Activated CD4-positive, alpha-beta T cell treated with anti-CD3 and anti-CD28 coated beads, Interleukin-10, Interleukin-2, amounts not matched to agents 100 ng/mL and 50 ng/mL, durations not matched to agents 16 hours and 8 hours (primary cell): ENCODE measurements at places on chromosomes 2 and 18.

- peak; percentile 15 for DNase-seq
Observed at GRCh38 chr2:224009605-224010315, 29.3 kb downstream of the SERPINE2 start.

DNA sequence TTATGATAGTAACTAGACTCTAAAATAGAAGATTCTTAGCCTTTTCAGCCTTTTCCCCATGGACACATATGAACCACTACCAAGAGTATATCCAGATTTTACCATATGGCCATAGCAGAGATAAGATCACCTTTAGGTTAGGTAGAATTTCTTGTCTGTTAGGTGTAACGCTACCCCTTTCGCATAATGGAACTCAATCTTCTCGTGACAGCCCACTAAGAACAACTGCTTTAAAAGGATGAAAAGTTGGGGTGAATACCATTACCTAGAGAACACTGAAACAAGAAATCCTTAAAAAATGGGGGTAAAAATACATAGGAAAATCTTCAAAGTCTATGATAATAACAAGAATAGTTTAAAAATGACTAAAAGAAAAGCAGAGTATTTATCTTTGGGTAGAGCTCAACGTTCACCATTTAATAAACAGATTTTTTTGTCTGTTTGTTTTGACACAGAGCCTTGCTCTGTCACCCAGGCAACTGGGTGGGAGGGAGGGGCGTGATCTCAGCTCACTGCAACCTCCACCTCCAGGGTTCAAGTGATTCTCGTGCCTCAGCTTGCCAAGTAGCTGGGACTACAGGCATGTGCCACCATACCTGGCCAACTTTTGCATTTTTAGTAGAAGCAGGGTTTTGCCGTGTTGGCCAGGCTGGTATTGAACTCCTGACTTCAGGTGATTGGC lies 67.2 kb downstream of the VIL1 start:
- DNase-seq, result no peak

- peak; percentile 10 for DNase-seq
Observed at GRCh38 chr2:147223119-147223518, 621.7 kb upstream of the ACVR2A start.

DNA sequence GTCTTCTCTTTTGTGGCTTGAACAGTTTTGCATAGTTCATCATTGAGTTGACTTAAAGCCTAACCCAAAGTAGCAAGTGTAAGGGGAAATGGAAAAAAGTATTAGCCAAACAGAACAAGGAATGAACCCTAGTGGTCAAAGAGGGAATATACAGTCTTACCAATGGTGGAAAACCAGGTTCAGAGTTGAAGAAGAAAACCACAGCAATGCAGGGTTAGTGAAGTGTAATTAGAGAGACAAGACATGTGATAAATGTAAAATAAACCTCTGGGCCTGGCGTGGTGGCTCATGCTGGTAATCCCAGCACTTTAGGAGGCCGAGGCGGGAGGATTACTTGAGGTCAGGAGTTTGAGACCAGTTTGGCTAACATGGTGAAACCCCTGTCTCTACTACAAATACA lies 2.4 kb downstream of the TTN start:
- peak; percentile 11 for DNase-seq

- no peak for DNase-seq
Observed at GRCh38 chr2:85850451-85850850, 38.3 kb downstream of the ST3GAL5 start.

DNA sequence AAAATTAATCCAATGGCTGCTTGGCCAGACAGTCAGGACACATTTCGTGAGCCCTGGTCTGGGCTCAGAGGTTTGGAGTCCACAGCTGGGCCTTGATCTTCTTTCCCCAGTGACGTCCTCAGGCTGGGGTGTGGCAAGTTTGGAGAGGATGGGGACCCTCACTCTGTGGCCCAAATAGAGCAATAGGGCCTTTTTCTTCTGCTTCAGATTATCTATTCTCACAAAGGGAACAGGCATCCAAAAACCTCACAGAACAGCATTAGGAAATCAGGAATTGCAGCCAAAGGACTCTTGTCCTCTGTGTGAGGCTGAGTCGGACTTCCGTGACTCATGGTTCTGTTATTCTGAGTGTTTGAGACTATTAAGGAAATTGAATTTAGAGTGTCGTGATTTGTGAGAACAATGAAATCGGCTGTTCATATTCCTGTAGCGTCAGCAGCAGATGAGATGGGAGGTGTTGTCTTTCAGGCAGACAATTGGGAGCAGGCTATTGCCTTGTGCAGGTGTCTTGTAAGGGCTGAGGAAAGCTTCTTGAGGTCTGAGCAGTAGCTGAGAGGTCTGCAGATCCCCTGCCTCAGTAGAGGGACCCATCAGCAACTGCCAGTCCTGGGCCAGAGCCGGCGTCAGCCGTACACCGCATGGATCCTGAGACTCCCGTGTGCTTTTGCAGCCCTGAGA lies 113.8 kb downstream of the SH3RF3 start:
- no peak for DNase-seq

DNA sequence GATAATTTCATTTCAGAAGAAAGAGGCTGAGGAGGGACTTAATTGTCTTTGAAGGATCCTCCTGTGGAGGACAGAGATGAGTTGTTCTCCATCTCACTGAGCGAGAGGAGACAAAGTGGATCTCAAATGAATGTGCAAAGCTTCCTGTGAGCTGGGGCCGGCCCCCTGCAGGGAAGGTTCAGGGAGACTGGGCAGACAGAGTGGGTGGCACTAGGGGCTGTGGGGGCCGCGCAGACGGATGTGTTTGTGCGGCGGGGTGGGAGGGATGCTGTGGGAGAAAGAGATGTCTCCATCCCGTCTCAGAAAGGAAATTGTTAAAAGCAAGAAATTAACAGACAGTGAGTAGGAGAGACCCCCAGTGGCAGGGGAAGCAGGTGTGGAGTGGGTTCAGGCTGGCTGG lies 29.1 kb downstream of the KLHL29 start:
- DNase-seq, result no peak

DNA sequence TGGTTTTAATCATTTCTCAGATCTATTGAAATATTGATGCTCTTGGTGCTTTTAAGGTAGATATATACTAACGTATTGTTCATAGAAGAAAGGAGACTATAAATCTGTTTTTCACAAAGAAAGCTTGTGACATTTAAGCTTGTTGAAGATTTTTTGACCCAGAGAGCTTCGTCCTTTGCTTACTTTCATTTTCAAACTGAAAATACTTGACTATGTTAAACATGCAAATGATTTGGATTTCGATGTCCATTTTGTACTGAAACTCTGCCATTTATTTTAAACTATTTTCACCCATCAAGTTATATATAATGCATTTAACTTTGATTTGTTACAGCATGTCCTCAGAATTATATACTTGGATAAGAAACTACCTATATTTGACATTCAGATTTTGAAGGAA lies 85.2 kb downstream of the SLC4A10 start:
- no peak for DNase-seq

- no peak for DNase-seq
Observed at GRCh38 chr2:132651115-132652045, 18.6 kb downstream of the LYPD1 start.

DNA sequence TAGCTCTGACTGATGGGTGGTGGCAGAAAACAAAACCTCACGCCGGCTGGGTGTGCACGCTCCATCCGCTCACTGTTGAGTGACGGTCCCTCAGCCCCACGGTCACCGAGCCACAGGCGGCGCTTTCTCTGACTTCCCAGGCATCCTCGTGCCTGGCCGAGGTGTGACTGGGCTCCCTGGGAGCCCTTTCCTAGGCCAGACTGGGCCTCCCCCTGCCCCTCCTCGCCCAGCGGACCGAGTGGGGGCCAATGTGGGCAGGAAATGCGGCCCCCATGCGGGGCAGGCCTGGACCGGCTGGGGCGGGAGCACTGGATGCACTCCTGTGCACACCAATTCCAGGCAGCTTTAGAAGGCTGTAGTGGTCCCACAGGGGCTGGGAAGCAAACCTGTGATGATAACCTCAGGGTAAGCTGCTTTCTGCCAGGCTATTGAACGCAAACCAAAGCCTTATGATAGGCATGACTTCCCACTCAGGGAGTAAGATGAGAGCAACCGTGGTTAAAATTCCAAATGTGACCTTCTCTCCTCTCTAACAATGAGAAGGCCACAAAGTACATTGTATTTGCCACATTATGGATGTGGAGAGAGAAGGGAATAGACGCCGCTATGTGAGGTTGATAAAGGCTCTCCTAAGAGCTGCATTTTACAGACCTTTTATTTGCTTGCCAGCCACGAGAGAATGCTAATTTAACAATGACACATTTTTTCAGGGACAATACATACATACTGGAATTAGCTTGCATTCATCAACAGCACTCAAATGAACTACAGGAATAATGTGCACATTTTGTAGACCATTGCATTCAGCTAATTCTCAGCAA lies 83.9 kb upstream of the PGAP1 start:
- DNase-seq, result no peak

DNA sequence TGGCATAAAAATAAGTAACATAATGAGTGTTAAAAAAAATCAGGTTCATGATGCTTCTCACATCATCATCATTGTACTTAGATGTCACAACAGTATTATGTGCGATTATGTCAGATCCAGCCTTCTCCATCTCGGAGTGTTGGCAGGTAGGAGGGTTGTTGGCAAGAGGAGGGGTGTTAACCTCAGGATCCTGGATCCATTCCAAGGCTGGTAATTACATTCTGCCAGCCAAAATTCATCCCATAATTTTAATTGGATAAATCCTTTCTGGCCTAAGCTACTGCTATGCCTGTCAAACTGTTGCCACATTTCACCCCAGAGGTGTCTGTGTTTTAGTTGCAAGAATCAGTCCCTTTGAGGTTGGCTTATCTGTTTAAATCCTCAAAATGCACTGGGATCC lies 891 bp upstream of the FTCDNL1 start:
- no peak for DNase-seq

GRCh38 chr2:171274757-171275156 lies 114.1 kb upstream of the TLK1 start:
- DNase-seq, result no peak

DNA sequence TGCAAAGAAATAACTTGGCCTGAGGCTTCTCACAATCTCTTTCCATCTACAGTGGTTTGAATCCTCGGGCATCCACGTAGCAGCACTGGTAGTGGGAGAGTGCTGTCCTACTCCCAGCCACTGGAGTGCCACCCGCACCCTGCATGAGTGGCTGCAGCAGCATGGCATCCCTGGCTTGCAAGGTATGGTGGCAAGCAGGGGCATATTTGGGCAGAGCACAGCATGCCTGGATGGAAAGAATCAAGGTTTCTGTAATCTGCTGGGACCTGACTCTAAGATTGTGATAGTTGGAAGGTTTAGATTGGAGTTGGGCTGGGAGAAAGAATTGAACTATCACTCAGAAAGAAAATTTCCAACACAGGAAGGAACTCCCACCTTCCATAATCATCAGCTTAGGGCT lies 4.0 kb downstream of the CAD start:
- no peak for DNase-seq

- no peak for DNase-seq
Observed at GRCh38 chr2:106996171-106996769, 110.3 kb upstream of the ST6GAL2 start.

DNA sequence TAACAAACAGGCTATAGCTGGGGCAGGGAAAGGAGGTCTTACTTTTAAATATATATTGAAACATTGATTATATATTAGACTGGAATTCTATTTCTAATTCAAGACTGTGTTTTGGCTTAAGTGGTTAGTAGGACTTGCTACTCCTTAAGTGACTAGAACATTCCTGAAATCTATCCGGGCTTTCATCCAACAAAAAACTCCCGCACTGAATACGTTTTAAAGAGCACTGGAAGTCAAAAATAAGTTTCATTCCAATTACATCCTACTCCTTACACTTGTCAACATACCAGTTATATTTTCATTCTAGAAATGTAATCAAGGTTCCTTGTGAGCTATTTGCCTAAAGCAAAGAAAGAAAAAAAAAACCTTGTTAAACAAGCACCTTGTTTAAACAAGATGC lies 204.6 kb downstream of the SP3 start:
- no peak for DNase-seq

DNA sequence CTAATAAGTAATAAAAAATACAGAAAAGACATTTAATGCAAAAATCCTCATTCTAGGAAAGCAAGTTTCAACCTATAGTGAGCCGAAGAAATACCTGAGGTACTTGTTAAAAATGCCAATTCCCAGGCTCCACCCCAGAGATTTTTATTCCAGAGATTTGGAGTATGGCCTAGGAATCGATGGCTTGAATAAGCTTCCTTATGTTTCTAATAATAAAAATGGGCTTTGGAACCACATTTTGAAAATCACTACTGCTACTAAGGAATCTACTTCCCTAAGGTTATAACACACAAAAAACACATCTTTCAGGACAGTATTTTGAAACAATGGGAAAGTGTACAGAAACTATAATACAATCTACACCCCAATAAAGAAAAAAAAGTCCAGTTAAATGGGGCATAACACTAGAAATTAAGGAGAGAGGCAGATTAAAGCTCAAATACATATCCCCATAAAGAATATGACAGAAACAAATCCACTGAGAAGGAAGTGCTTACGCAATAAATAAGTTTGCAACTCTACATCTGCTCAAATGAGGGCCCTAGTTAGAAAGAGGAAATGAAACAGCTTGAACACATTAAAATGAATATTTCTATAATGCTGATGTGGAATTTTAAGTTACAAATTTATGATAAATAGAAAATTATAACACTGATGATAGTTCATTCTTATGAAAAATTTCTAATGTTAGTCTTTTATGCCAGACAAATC lies 103.7 kb downstream of the EPB41L3 start:
- DNase-seq, result no peak

GRCh38 chr2:69830045-69830905 lies 815 bp downstream of the GMCL1 start:
- DNase-seq, result peak; percentile 60

- no peak for DNase-seq
Observed at GRCh38 chr2:134454426-134454825, 200.6 kb downstream of the MGAT5 start.

GRCh38 chr2:144084114-144084661 lies 435.7 kb downstream of the ZEB2 start:
- DNase-seq, result no peak

DNA sequence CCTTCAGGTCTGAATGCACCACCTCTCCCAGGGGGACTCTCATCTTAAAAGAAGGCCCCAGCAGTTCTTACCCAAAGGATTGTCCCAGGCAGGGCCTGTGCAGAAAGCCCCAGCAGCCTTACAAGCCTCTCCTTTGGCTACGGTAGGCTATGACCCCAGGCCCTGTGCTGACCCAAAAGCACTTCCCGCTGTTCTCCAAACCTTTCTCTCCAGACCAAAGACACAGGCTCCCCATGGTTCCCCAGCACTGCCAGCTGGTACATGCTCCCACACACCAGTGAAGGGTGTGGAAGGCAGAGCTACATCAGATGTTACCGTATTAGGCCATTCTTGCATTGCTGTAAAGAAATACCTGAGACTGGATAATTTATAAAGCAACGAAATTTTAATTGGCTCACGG lies 35.4 kb downstream of the LBH start:
- no peak for DNase-seq

DNA sequence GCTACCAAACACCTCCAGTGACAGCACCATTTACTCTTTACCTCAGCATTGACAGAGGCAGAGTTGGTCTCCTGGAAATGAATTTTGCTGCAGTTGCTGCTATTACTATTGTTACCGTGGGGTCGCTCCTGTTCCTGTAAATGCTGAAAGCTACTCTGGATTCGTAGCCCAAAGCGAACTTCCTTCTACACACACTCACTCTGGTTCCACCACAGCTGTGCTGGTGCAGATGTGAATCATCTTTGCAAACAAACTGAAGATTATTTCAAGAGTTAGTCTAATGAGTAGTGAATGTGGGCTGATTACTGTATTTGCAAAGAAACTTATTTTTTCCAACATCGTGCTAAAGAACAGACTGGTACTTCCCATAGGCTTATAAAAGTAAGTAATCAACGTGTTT lies 304.0 kb downstream of the LPIN1 start:
- no peak for DNase-seq

- DNase-seq, result no peak
Observed at GRCh38 chr2:105773568-105773967, 28.9 kb downstream of the NCK2 start.
